Endodermal cell (in vitro differentiated cells): ENCODE measurements at places on chromosomes 1 and 21. TPM values are rescaled to one million over a fixed set of nuclear protein-coding genes. Genes with fewer than 3 reads are reported as not detected.

The LENEP gene
- total RNA-seq: not detected in 3 replicates

The DLGAP3 gene
- 4.0 to 4.4 TPM (median 4.1 TPM) in 3 replicates for total RNA-seq

The PTGFR gene
- total RNA-seq: 0.09 TPM in 1 of 2 replicates, not detected in the other

The SLC25A34 gene
- total RNA-seq: 2.5 and 3.5 TPM in 2 replicates

The STMN1 gene
- 543 and 547 TPM in 2 replicates for total RNA-seq

The ZYG11A gene
- 0.96 to 3.2 TPM (median 2.9 TPM) in 3 replicates for total RNA-seq

The ASAP3 gene
- 64.9 to 99.5 TPM (median 91.0 TPM) in 3 replicates for total RNA-seq

GRCh38 chr1:44705938-44706337, 25.0 kb downstream of the RNU5D-1 start:
- no peaks in the 10 kb centered on the region for H3K27me3 ChIP-seq
- H3K36me3 ChIP-seq: no peaks in the 10 kb centered on the region
- no peak overlapping the region for H3K27ac ChIP-seq
- no peak for DNase-seq
- H3K4me3 ChIP-seq: no peak overlapping the region

DNA sequence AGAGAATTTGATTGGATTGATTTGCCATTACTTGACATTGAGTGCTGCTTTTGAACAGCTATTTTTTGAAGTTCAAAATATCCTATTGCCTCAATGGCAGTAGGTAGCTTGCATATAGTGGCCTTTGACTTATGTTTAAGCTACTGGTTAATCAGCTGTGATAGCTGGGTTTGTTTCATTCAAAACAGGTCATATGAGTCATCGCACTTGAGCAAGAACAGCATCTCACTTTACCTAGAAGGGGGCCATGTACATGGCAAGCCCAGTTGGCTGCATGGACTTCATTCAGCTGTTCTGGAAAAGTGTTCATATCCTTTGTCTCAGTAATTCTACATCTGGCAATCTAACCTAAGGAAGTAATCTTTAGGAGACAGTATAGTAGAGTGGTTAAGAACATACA, 29.0 kb upstream of the ARID1A start:
- no peaks in the 10 kb centered on the region for H3K36me3 ChIP-seq
- H3K27ac ChIP-seq: no peak overlapping the region
- no peaks in the 10 kb centered on the region for H3K4me1 ChIP-seq
- H3K27me3 ChIP-seq: no peaks in the 10 kb centered on the region
- H3K4me3 ChIP-seq: no peak overlapping the region

DNA sequence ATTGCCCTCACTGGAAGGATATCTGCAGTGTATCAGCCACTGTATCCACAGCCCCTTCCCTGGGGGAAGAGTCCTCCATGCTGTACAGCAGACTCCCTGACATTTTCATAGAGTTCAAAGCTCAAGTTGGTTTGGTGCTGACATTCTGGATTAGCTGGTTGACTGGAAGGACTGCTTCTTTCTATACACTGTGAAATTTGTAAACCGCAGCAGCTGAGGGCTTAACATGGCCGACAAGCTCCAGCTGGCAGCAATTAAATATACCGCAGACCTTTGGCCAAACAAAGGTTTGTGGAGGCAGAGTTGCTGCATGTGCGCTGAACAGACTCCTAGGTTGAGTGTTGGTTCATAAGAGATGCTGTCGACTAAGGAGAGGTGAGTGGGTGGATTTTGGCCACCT, 126.4 kb downstream of the DHRS3 start:
- H3K27ac ChIP-seq: no peak overlapping the region
- H3K4me3 ChIP-seq: no peak overlapping the region
- no peak for DNase-seq

- no peaks in the 10 kb centered on the region for H3K4me1 ChIP-seq
- H3K27me3 ChIP-seq: no peaks in the 10 kb centered on the region
- H3K27ac ChIP-seq: no peak overlapping the region
- no peak overlapping the region for H3K4me3 ChIP-seq
Measured at GRCh38 chr1:66654643-66655042, 97.6 kb upstream of the DYNLT5 start.

DNA sequence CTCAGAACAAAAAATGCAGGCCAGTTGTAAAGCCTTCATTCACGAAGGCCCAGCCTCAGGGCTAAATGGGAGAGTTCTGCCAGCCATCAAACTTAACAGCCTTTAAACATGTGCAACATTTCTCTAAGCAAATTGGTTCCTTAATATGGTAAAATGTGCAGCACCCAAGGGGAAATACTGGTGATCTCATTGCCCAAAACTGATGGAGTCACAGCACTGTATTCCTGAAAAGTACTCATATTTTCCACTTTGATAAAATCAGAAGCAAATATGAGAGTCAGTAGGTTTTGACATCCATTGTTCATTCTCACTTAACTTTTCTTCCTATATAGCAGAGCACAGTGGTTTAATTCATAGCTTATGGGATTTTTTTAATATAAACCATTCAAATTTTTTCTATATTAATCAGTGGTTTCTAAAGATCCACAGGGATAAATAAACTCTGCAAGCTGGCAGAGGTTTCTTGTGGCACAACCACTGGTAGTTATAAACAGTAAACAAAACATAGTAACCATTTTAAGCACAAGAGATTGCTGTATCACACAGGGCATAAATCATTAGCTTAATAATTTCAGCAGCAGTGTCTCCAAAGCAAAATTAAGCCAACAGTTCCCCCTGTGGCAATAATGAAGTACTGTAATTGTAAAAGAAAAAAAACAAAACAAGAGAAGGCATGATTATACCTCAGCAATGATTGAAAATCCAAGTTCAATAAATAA, 106.9 kb upstream of the LYPLAL1 start:
- H3K27me3 ChIP-seq: no peaks in the 10 kb centered on the region
- H3K4me3 ChIP-seq: no peak overlapping the region
- DNase-seq: no peak
- H3K27ac ChIP-seq: no peak overlapping the region
- no peaks in the 10 kb centered on the region for H3K36me3 ChIP-seq
- H3K4me1 ChIP-seq: no peaks in the 10 kb centered on the region

GRCh38 chr1:34889705-34890104, 30.2 kb upstream of the SMIM12 start:
- H3K36me3 ChIP-seq: no peaks in the 10 kb centered on the region
- peaks cover 35% of the 10 kb centered on the region for H3K27me3 ChIP-seq
- no peak overlapping the region for H3K27ac ChIP-seq
- H3K4me3 ChIP-seq: no peak overlapping the region

GRCh38 chr1:89536555-89537341, 12.1 kb downstream of the LRRC8B start:
- H3K27me3 ChIP-seq: no peaks in the 10 kb centered on the region
- H3K36me3 ChIP-seq: peaks cover 30% of the 10 kb centered on the region
- no peak overlapping the region for H3K27ac ChIP-seq
- no peak overlapping the region for H3K4me3 ChIP-seq

DNA sequence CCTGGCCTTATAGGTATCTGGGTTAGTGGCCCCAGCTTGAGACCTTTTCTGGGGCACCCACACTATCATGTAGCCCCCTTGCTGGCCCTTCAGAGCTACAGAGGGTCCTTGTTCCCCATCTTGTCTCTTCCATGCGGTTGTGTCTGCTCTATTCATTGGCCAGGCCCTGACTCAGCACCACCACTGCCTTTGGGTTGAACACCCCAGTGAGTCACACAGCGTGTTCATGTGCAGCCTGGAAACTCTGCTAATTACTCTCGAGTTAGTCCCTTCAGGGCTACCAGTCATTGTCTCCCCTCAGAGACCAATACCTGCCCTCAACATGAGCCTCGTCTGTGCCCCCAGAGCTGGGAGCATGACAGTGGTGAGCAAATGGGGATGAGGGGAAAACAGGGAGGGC, 28.2 kb upstream of the IKBKE start:
- H3K27me3 ChIP-seq: no peaks in the 10 kb centered on the region
- H3K4me1 ChIP-seq: no peaks in the 10 kb centered on the region
- H3K36me3 ChIP-seq: peaks cover 95% of the 10 kb centered on the region
- H3K4me3 ChIP-seq: no peak overlapping the region

DNA sequence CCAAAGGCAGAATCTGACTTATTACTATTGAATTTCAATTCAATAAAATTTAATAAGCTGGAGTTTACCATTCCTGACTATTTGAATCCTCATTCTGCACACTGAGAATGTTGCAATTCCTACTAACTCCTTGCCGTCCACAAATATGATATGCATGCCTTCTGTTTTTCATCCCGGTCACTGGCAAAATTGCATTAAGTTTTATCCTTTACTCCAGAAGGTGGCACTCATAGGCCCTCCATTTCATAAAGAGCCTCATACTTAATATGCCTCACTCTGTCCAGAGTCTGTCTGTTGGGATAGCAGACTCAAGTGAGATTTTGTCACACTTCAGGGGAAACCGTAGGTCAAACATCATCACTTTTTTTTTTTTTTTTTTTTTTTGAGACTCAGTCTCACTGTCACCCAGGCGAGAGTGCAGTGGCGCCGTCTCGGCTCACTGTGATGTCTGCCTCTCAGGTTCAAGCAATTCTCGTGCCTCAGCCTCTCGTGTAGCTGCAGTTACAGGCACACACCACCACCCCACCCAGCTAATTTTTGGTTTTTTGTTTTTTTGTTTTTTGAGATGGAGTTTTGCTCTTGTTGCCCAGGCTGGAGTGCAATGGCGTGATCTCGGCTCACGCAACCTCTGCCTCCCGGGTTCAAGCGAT, 27.3 kb downstream of the F11R start:
- H3K36me3 ChIP-seq: peaks cover 44% of the 10 kb centered on the region
- H3K27ac ChIP-seq: no peak overlapping the region
- H3K27me3 ChIP-seq: no peaks in the 10 kb centered on the region
- H3K4me1 ChIP-seq: no peaks in the 10 kb centered on the region
- DNase-seq: no peak

DNA sequence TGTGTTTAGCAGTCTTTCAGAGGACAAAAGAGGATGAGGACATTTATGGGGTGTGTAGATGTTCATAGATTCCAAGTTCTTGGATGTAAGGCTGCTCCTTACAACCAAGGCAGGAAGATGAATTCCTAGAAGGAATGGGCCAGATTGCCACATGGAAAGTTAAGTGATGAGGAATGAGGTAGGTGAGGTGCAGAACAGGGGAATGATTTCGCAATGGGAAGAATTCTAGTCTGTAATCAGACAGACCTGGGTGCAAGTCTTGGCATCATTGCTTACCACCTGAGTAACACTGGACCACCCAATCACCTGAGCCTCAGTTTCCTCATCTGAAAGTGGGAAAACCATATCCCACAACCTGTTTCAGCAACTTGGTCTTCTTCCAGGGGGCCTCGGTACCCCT, 174.9 kb downstream of the IER5 start:
- no peak overlapping the region for H3K27ac ChIP-seq
- no peaks in the 10 kb centered on the region for H3K36me3 ChIP-seq
- no peaks in the 10 kb centered on the region for H3K4me1 ChIP-seq
- no peak overlapping the region for H3K4me3 ChIP-seq
- H3K27me3 ChIP-seq: no peaks in the 10 kb centered on the region
- DNase-seq: no peak

GRCh38 chr1:160400223-160400645, at the start of gene VANGL2:
TSS of gene VANGL2 (plus strand) at chr1:160400564. CDS start at chr1:160415838, 15,274 bp downstream.
- H3K27ac ChIP-seq: peak within 1 kb of the TSS; percentile 99
- peak within 1 kb of the TSS; percentile 99 for H3K4me3 ChIP-seq
- peak; percentile 96 for DNase-seq
- no peaks in the 10 kb centered on the region for H3K27me3 ChIP-seq

- H3K27ac ChIP-seq: peak overlapping the region; percentile 34
- DNase-seq: peak; percentile 52
- H3K27me3 ChIP-seq: peaks cover 5% of the 10 kb centered on the region
- no peaks in the 10 kb centered on the region for H3K4me1 ChIP-seq
- no peaks in the 10 kb centered on the region for H3K36me3 ChIP-seq
Measured at GRCh38 chr1:206633708-206634121, 1.6 kb upstream of the DYRK3 start.

- H3K27ac ChIP-seq: no peak overlapping the region
- no peaks in the 10 kb centered on the region for H3K36me3 ChIP-seq
- no peak overlapping the region for H3K4me3 ChIP-seq
- peaks cover 18% of the 10 kb centered on the region for H3K4me1 ChIP-seq
- DNase-seq: no peak
- no peaks in the 10 kb centered on the region for H3K27me3 ChIP-seq
Measured at GRCh38 chr1:155188268-155188667, 14.6 kb downstream of the TRIM46 start.

GRCh38 chr1:153260585-153261280, 1.2 kb downstream of the LORICRIN start:
- peaks cover 75% of the 10 kb centered on the region for H3K27me3 ChIP-seq
- peak overlapping the region; percentile 45 for H3K4me3 ChIP-seq
- DNase-seq: no peak
- H3K4me1 ChIP-seq: no peaks in the 10 kb centered on the region

DNA sequence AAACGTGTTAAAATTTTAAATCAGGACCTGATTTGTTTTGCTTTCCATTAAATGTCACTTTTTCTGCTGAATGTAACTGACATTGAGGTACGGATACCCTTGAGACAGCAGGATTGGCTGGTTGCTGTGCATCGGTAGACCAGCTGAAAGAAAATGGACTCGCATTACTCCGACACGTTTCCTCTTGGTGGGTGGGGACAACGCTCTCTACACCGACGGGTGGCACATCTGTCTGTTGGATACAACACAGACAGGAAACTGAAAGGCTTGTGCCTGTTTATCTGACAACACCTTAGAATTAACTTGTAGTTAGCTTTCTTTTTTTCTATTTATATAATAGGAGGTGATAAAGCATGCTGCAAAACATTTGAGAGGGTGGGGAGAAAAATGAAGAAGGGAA, 19.4 kb downstream of the PRPF38A start:
- H3K27me3 ChIP-seq: no peaks in the 10 kb centered on the region
- H3K4me3 ChIP-seq: no peak overlapping the region
- no peaks in the 10 kb centered on the region for H3K4me1 ChIP-seq
- H3K36me3 ChIP-seq: peaks cover 92% of the 10 kb centered on the region

DNA sequence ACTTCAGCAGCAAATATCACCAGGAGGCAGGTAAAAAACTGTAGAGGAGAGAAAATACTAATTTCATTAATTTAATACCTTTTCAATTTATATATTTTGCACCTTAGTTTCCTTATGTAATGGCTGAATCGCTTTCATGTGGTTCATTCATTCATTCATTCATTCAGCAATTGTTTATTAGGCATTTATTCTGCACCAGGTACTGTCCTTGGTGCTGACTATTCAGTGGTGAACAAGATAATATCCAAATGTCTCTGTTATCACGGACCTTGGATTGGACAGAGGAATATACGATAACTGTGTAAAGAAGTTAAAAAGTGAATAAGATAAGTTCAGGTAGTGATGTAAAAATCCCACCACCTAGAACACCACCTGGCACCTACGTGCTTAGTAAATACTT, 28.8 kb downstream of the TSPAN2 start:
- no peaks in the 10 kb centered on the region for H3K4me1 ChIP-seq
- no peaks in the 10 kb centered on the region for H3K36me3 ChIP-seq
- H3K27me3 ChIP-seq: no peaks in the 10 kb centered on the region
- no peak overlapping the region for H3K27ac ChIP-seq
- no peak for DNase-seq

- no peak overlapping the region for H3K27ac ChIP-seq
- no peak for DNase-seq
- no peaks in the 10 kb centered on the region for H3K4me1 ChIP-seq
- no peaks in the 10 kb centered on the region for H3K36me3 ChIP-seq
- no peak overlapping the region for H3K4me3 ChIP-seq
Measured at GRCh38 chr1:62426237-62426636, 10.6 kb upstream of the USP1 start.

- H3K36me3 ChIP-seq: no peaks in the 10 kb centered on the region
- H3K4me1 ChIP-seq: no peaks in the 10 kb centered on the region
- no peak for DNase-seq
- no peaks in the 10 kb centered on the region for H3K27me3 ChIP-seq
- peak overlapping the region; percentile 50 for H3K27ac ChIP-seq
- H3K4me3 ChIP-seq: no peak overlapping the region
Measured at GRCh38 chr1:6866825-6867224, 81.6 kb downstream of the CAMTA1 start.

- peaks cover 13% of the 10 kb centered on the region for H3K4me1 ChIP-seq
- H3K27ac ChIP-seq: no peak overlapping the region
- peak; percentile 49 for DNase-seq
- no peak overlapping the region for H3K4me3 ChIP-seq
Measured at GRCh38 chr1:44437107-44437716, 32.2 kb downstream of the RNF220 start.
